ENCODE measurements at places on chromosomes 6 and 20.

DNA sequence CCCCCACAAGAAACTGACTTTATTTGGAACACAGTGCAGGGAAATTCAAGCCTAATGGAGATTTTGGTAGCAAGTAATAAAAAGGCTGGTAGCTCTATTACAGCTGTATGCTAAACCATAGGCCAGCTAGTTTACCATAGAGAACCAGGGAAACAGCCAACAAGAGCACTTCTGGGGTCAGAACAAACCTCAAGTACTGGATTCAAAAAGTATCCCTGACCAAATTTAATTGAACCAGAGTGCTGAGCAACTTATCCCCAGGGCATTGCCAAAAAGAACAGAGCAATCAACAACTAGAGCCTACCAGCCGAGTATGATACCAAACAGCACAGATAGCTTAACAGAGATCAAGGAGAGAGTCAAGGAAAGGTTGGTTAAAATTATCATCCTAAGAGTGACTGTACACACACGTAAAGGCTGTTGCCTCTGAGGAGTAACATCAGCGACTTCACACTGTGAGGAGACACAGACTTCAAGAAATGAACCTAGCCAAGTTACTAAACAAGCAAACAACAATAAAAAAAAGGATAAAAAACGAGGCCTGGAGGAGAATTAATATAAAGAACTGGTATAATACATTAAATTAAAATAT lies 11.5 kb upstream of the ASF1A start:
- no peak for DNase-seq

- no peak for DNase-seq
Measured at GRCh38 chr6:162029873-162030576, 697.5 kb downstream of the PRKN start.

DNA sequence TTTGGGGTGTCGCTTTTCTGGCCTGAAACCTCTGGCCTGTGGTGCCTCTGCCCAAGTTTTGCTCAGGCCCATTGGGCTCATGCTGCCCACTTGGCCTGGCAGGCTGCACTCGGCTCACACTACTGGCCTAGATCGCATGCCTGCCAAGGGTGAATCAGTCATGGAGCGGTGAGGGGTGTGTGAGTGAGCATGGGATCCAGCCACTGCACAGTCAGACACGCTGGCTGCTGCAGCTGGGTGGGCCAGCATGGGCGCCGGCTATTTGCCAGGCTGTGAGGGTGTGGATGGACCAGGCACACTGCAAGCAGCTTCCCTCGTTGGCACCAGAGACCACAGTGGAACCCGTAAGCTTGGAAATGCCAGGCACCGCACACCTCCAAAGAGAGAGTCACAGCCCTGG lies 145.4 kb upstream of the CNR1 start:
- DNase-seq, result no peak

DNA sequence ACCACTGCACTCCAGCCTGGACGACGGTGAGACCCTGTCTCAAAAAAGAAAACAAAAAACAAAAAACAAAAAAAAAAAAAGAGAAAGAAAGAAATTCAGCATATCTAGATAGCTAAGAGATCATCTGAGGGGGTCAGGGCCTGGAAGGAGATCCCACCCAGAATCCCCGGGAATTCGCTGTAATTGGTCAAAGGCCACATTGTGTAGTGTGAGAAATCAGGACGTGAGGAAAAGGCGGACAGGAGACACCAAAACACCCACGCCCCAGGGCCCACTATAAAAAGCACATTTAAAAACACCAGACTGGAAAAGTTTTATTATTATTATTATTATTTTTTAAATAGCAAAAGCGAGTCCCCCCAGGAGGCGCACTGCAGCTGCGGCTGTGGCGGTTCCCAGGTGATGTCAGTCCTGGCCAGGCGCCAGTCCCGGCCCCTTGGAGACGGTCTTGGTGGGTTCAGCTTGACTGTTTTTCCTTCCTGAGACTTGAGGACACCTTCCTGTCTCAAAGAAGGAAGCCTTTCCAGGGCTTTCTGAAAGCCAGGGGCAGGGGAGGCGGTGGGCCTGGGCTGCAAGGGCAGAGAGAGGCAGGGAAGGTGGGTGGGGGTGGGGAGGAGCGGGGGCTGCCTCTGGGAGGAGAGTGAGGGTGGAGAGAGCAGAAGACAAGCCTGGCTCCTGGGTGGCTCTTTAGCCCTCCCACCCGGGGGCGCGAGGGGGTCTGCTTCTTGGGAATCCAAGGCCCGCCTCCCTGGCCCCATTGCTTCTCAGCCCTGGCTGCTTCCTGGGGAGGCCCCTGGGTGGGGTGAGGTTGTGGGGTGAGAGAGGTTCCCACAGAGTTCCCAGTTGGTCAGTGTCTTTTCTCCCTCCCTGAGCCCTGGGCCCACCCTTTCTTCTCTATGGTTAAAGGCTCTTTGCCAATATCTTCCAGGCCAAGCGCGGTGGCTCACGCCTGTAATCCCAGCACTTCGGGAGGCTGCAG lies 14.5 kb downstream of the TCF15 start:
- DNase-seq, result no peak
